ENCODE measurements at places on chromosomes 12 and 14.

DNA sequence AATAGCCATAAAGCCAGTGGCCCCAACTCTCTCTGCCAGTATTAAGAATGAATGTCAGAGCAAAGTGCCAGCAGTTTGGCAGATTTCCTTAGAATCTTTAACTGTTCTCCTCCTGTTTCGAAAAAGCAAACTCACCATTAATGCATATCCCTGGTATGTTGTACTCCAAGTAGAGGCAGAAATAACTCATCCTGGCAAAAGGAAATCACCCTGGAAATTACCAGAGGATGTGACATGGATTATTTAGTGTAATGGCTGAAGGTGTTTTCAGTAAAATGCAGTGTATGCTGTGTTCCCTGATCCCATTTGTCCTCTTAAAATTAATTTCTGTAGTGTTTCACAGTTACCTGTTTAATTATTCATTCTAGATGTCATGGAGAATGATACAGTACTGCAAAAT, 105.3 kb downstream of the PDZRN4 start:
- no peak for DNase-seq

- DNase-seq = no peak
Measured at GRCh38 chr14:48473944-48474343, 798.5 kb upstream of the MDGA2 start.

GRCh38 chr14:23942587-23942986, 11.0 kb upstream of the DHRS4 start:
- DNase-seq = no peak

DNA sequence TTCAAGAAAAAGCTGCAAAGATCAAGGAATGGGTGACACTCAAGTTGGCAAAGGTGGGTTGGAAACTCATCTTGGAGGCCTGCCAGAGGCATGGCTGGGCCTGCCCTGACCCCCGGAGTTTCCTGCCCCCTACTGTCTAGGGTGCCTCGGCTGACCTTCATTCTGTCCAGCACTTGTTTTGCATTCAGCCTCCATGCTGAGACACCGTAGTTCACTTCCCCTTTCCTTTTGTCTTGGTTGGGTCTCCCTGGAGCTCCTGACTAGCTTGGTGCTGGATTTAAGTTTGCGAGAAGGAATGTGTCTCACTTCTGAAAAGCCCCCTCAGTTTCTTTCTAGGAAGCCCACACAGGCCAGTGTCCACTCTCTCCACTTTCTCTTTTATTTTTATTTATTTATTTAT, 26.5 kb downstream of the PLEKHH1 start:
- DNase-seq = no peak

DNA sequence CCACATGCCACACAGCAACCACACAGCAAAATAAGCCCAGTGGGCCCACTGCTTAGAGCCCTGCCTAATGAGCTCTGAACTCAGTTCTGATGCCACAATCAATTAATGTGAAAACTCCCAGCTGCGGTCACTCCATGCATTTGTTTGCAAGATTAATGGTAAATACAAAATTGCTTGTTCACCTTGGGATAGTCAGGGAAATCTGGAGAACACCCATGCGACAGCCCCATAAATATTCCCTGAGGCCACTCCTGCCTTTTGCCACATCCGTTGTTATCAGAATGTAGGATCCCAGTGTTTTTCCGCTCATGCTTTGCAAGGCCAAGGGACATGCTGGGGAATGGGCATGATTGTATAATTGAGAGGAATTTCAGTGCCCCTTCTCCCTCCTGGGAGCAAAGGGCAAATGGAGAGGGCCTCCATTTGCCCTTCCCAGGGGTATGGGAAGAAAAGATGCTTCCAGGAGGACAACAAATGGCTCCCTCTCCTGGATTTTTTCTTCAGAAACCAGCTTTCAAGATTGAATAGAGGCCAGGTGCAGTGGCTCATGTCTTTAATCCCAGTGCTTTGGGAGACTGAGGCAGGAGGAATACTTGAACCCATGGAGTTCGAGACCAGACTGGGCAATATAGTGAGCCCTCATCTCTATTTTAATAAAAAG, 30.8 kb upstream of the CMKLR1 start:
- no peak for DNase-seq

- no peak for DNase-seq
Measured at GRCh38 chr12:50232771-50233209, 50.5 kb downstream of the LIMA1 start.
